ENCODE measurements at places on chromosomes 4 and X.

GRCh38 chr4:81747242-81747930 is 275.7 kb upstream of the RASGEF1B start:
- DNase-seq, result peak; percentile 88

- no peak for DNase-seq
Measured at GRCh38 chr4:162657966-162658365, 494.2 kb upstream of the FSTL5 start.

DNA sequence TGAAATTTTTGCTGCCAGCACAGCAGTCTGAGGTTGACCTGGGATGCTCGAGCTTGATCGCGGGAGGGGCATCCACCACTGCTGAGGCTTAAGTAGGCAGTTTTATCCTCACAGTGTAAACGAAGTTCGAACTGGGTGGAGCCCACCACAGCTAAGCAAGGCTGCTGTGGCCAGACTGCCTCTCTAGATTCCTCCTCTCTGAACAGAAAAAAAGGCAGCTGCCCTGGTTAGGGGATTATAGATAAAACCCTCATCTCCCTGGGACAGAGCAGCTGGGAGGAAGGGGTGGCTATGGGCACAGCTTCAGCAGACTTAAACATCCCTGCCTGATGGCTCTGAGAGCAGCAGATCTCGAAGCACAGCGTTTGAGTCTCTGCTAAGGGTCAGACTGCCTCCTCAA is 314.6 kb downstream of the STPG2 start:
- DNase-seq, result no peak

DNA sequence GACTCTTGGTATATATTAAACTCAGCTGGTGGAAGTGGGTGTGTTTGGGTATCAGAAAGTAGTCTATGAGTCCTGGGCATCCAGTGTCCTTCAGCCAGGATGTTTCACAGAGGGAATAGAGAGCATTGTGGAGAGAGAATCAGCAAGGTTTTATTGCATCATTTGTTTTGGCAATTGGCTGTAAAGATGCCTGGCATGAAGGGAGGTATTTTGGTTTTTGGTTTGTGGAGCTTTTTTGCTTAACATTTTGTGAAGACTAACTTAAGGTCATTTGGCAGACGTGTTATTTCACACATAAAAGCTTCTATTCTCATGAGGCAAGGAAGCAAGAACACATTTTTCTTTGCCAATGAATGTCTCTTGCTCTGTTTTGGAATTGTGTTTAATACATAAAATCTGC is 71.1 kb downstream of the DCLK2 start:
- no peak for DNase-seq

DNA sequence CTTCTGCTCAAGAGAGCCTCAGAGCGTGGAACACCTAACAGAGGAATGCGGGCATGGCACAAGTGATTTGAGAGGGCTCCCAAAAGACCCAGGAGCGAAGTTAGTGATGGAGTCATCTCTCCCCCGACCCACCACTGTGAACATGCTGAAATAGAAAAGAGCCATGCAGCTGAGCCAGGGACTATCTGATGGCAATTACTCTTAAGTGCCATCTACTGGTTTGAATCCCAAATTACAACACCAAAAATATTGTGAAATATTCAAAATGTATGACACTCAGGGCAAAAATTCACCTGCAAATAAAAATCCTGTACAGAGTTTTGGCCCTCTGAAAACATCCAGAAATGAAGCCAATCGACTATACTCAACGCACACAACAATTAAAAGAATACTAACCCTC is 2038.9 kb upstream of the ADGRL3 start:
- no peak for DNase-seq

- no peak for DNase-seq
Measured at GRCh38 chr4:76380561-76380960, 40.4 kb downstream of the CCDC158 start.

- no peak for DNase-seq
Measured at GRCh38 chr4:19514276-19515070, 737.2 kb upstream of the SLIT2 start.
